ENCODE measurements at places on chromosomes 4 and X.

DNA sequence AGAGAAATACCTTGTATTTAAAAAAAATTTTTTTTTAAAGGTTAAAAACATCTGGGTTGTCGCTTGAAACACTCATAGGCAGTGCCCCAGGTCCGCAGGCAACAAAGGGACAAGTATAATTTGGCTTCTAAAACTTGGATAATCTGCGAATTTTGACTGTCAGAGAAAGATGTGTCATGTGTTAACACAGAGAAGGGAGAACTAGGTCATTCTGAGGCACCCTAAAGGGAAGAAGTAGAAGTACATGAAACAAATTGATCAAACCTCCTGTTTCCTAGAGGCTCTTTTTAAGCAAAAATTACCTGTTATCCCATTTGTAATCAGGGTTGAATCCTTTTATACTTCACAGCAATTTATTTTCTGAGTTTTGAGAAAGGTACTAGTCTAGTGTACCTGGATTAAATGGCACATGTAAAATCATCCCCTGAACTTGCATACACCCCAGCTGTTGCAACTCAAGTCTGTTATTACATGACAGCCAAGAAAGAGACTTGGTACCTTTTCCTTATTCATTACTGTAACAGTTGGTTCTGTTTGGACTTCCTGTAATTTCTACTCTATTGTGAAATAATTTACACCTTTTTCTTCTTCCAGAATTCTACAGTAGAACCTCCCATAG is 1.7 kb downstream of the SRD5A3 start:
- DNase-seq = no peak

DNA sequence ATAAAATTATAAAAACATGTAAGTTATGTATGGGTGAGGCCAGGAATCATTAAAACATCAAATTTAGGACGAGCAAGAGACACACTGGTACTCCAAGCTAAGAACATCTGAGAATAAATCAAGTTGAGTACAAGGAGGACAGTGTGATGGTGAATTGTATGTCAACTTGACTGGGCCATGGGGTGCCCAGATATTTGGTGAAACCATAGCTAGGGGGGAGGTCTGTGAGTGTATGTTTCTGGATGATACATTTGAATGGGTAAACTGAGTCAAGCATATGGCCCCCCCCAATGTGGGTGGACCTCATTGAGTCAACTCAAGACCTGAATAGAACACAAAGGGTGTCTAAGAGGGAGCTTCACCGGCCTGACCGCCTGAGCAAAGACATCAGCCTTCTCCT is 115.3 kb upstream of the BCOR start:
- no peak for DNase-seq

DNA sequence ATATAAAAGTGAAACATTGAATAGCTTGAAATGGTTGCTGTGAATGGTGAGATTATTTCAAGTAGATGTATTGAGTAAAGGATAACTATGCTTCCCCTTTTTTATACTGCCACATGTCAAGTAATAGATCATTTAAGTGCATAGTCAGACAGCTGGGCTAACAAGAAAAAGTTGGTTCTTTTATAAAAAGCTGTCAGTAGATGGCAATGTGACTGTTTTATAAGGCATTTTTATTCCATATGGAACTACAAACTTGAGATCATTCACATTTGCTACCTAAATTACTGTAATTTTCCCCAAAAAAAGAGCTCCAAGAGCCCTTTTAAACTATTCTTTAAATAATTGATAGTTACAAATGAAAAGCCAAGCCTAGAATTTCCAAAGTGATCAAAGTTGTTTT is 831.0 kb downstream of the C4orf33 start:
- no peak for DNase-seq

DNA sequence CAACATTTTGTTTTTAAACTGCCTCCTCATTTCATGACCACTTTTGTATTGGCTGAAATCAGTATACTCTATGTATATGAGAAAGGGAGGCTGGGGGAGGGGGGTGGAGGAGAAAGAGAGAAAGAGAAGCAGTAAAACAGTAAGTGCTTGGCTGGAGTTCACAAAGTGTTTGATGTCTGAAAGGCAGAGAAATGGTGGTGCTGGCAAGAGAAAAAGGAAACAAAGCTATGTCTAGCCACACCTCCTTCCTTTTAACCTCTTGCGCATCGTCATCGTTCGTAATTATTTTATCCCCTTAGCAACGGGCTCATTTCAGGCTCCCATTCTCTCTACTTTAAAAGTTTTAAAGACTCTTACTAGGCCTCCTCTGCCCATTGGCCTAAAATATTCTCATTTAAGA is 25.6 kb downstream of the RPA4 start:
- DNase-seq = no peak

DNA sequence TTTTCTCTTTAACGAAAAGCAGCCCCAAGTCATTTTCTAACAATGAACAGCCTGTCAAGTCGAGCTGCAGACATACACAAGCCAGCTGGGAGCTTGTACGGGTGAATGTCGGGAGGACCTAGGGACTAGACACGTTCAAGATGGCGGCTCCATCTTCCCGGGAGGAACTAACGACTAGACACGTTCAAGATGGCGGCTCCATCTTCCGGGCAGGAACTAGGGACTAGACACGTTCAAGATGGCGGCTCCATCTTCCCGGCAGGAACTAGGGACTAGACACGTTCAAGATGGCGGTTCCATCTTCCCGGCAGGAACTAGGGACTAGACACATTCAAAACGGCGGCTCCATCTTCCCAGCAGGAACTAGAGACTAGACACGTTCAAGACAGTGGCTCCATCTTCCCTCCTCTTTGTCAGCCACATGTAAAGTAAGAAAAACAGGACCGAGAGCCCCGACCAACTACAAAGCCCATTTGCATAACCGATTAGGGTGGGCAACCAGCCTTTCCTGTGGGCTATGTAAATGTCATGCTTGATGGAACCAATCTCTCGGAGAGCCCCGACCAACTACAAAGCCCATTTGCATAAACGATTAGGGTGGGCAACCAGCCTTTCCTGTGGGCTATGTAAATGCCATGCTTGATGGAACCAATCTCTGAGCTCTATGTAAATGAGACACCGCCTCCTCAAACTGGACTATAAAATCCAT is 175.5 kb downstream of the DHRSX start:
- no peak for DNase-seq

- no peak for DNase-seq
Measured at GRCh38 chrX:25558137-25558536, 542.4 kb upstream of the ARX start.

DNA sequence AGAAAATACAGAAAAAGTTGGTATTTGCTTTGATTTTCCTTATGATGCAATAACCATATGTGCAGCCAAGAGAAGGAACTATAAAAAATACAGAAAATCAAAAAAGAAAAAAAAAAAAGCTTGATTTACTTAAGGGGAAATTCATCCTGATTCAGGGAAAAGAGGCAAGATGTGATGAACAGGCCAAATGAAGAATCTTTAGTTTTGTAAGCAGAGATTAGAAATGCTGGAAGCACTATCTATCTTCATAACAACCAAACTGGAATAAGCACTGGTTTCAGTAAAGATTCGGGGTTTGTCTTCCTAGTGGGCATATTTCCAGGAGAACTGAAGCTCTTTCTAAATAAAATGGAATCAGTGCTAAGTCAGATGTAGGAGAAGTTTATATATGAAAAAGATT is 82.9 kb upstream of the KCNIP4 start:
- no peak for DNase-seq

DNA sequence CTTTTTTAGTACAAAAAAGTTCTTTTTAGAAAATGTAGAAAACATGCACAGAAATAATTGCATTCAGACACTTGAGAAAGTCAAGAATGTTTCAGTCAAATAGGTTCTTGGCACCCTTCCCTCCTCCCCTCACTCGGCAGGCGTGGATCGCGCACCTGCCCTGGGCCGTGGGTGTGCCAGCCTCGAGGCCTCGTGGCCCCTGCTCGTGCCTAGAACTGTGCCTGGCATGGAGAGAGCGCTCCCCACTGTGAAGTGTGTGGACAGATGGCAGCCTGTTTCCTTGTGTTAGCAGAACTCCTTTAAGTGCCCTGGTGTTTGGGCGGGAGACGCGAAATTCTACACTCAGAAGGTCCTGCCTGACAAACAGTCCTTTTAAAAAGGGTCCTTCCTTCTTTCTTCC is 14.7 kb downstream of the RGS12 start:
- no peak for DNase-seq

DNA sequence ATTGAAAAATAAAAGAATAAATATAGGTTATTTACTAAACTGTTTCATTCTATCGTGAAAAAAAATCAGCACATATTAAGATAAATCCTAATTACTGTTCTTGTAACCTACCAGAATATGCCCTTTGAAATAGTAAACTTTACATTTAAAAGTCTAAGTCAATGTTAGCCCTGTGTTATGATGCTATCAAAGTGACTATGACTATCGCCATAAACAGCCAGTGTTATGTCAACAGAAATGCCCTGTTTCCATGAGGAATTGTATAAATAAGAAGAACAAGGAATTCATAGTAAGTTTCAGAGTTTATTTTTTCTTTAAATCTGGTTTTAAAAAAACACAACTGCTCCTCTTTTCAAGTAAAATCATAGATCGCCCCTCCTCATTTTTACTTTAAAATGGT is 11.4 kb downstream of the NR3C2 start:
- no peak for DNase-seq

DNA sequence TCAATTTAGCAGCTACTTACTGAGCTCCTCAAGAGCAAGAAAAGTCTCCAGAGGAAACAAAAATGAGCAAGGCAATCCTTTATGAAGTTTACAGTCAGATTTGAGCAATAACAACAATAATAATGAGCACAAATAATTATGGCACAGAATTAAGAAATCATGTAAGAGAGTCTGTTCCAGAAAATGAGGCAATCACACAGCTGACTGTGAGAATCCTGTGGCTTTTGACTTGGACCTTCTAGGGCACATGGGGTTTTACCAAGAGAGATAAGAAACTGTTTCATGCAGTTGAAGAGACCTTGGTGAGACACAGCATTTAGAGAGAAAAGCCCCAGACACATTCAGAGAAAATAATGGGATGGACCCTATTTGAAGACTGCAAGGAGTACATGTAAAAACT is 362.6 kb upstream of the MAGEB2 start:
- no peak for DNase-seq

GRCh38 chrX:100939333-100939732 is 10.6 kb upstream of the XKRX start:
- no peak for DNase-seq

GRCh38 chrX:111386615-111387233 is 25.3 kb downstream of the DCX start:
- no peak for DNase-seq

DNA sequence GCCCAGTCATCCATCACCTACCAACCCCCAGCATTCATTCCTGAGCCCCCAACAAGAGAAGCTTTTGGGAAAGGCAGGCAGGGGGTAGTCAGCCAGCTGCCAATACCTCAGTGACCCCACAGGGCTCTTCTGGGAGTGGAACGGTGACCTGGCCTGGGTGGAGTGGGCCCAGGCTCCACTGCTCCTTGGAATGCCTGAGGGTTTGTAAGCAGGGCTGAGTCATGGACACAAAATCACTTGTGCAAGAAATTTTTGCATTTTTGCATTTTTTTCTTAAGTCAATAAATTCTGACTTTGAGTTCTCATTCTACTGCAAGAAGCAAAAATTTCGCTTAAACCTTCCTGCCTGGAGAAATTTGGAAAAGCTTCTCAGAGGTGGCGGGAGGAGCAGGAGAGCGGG is 18.5 kb downstream of the SORCS2 start:
- DNase-seq = no peak

DNA sequence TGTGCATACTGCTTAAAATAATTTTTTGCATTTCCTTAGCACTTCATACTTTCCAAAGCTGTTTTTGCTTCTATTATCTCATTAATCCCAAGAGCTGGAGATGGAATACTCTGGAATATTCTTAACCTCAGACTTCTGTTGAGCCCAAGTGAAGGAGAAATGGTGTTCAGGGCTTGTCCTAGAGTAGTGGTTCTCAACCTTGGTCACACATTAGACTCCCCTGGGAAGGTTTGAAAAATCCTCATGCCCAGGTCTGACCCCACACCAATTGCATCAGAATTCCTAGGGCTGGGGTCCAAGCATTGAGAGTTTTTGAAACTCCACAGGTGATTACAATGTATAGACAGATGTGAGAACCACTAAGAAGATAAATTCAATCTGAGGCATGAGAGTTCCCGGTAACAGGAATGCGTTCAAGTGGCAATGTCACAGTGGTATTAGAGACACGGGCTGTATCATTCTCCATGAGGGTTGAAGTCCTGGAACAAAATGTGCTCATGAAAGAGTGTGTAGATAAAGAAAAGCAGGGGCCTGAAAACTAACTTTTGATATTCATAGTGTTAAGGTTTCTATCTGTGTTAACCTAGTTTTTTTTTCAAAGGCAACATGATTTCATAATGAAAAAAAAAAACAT is 47.9 kb downstream of the AWAT2 start:
- DNase-seq = no peak

GRCh38 chrX:77450996-77451395 is 3.8 kb downstream of the FGF16 start:
- no peak for DNase-seq

- no peak for DNase-seq
Measured at GRCh38 chr4:141569141-141569540, 67.2 kb upstream of the IL15 start.

GRCh38 chr4:17317526-17317925 is 194.4 kb downstream of the QDPR start:
- no peak for DNase-seq

- DNase-seq = no peak
Measured at GRCh38 chr4:163378661-163379060, 35.0 kb downstream of the NPY5R start.

GRCh38 chrX:117996408-117996807 is 120.2 kb downstream of the KLHL13 start:
- no peak for DNase-seq
